GM12892 (cell line): ENCODE measurements at places on chromosomes 11 and 22.

DNA sequence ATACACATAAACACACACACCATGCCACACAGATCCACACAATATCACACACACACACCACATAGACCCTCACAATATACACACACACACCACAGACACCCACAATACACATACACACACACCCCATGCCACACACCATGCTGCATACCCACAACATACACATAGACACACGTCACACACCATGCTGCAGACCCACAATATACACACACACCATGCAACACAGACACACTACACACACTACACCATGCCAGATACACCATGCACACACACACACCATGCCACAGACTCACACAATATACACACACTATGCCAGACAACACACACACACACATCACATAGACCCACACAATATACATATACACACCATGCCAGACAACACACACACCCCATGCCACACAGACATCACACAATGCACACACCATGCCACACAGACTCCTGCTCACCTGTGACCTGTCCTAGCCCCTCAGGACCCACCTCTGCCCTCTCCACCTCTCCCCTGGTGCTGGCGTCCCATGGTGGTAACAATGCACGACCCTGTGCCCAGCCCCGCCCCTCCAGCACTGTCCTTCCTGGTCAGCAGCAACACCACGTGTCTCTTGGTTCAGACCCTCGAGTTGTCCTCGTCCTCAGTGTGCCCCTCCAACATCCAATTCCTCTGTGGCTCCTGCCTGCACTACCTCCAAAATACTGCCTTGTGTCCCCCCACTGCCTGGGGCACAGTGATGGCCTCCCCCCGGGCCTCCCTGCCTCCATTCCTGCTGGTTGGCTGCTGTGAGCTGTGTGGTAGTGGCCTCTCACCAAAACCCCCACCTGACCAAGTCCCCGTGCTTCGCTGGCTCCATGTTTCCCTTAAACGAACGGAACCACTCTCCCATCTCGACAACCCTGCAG, 23.7 kb upstream of the RFPL3 start:
- DNase-seq, result no peak

DNA sequence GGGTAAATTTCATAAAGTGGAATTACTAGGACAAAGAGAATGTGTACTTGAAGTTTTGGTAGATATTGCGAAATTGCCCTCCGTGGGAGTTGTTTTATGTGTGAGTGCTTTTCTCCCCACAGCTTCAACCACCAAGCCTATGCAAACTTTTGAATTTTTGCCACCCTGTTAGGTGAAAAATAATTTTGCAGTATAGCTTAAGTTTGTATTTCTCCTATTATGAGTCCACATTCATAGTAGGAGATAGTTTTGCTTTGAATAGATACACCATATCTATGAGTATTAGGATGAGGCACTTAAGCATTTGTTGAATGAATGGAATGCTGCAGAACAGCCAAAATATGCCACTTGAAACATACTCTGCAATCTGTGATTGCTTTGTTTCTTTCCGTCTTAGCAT, 43.6 kb downstream of the UVRAG start:
- DNase-seq, result no peak

DNA sequence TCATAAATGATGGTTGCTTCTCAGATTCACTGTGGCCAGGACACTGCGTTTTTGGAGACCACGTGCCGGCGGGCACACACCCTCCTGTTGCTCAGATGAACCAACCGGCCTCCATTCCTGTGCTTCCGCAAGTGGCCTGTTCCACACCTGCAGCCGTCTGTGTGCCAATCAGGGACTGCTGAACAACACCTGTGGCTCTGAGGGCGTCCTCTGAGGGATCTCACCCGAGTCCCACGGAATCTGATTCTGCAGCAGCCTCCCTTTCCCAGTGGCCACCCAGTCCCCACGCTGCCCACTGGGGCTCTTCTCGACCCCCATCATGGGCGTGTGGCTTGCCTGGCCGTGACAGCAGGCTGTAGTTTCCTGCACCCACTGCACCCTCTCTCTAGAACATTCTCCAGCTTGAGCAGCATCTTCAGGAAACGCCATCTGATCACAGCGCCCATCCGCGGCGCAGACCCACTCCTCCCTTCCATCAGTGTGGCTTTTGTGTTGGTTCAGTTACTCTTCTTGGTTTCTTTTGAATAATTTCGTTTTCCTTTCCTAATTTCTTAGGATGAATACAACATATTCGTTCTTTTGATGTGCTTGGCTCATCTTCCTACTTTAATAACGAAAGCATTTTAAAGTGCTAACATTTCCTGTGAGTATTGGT, 100.3 kb upstream of the SLC22A12 start:
- DNase-seq, result no peak

DNA sequence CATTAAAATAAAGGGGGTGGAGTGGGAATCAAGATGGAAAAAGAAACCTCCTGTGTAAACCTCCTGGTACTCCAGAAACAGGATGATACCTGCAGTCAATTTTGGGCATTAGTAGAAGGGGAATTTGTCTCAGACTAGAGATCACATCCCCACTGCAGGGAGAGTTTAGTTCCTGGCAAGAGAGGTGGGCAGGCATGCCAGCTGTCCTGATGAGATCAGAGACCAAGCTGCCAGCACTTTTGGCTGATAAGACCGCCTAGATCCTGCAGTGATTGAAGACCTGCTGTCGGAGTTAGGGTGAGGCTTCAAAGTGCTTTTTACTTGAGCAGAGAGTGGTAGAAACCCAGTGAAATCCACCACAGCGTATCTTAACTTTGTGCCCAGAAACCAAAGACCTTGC, 29.7 kb upstream of the NELL1 start:
- DNase-seq, result no peak

- DNase-seq, result no peak
These were observed 21.5 kb upstream of the CBX7 start for GRCh38 chr22:39173787-39174497.

DNA sequence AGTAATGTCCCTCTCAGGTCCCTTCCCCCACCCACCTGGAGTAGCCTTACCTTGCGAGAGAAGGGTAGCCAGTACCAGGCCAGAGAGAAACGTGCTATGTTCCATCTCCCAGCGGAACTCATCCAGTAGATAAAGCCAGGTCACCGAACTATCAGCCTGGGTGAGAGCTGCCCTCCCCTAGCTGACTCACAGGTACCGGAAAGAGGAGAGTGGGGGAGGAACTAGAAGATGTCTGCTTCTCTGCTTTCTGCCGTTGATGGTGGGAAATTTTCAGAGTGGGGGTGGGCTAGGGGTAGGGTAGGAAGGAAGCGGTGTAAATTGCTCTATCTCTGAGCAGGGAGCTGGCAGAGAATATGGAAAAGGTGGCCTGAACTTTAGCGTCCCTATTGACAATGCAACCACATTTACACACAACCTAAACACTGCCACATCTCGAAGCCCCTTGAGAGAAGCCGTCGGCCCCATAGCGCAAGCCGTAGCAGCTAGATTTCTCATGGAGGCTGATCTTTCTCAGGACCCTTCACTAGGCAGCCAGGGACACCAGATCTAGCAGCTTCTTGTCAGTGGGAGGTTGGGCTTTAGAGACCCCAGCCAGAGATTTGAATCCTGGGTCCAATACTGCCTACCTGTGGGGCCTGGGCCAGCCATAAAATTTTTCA, at the start of gene CD3D:
Gene CD3D, minus strand, starts transcription at position 203 of the 659 bp plus-strand sequence. Its CDS starts 98 bp downstream, at position 105.
- DNase-seq, result no peak

- peak; percentile 58 for DNase-seq
These were observed 4.1 kb downstream of the LRRC32 start for GRCh38 chr11:76666408-76666807.

- DNase-seq, result no peak
These were observed 3.1 kb downstream of the PIM3 start for GRCh38 chr22:49963647-49964026.

DNA sequence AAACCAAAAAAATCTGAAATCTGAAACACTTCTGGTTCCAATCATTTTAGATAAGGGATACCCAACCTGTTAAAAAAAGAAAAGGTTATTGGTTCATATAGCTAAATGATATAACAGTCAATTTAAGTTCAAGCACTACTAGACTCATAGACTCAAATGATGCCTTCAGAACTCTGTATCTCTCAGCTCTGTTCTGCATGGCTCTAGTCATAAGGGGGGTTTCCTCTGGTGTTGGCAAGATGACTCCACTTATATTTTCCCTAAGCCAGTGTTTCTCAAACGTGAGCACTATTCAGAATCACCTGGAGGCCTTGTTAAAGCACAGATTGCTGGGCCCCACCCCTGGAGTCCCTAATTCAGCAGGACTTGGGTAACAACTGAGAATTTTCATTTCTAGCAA, 11.5 kb upstream of the RRAS2 start:
- no peak for DNase-seq

DNA sequence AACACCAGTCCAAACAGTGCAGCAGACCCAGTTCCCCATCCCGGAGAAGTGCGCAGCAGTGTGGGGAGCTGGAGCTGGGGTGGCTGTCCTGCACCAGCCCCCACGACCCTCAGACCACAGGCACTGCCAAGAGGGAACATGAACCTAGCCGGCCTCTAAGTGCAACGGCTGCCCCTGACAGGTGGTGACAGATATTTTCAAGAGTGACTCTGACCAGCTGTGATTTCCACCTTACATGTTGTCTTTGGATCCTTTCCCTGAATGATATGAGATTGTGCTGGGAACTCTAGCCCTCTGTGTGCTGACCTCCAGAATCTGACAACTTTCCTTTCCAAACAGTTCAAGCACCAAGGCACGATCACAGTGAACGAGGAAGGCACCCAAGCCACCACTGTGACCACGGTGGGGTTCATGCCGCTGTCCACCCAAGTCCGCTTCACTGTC, 12.6 kb downstream of the SERPIND1 start:
- no peak for DNase-seq

GRCh38 chr11:134063991-134064747, 4.7 kb upstream of the JAM3 start:
- no peak for DNase-seq

DNA sequence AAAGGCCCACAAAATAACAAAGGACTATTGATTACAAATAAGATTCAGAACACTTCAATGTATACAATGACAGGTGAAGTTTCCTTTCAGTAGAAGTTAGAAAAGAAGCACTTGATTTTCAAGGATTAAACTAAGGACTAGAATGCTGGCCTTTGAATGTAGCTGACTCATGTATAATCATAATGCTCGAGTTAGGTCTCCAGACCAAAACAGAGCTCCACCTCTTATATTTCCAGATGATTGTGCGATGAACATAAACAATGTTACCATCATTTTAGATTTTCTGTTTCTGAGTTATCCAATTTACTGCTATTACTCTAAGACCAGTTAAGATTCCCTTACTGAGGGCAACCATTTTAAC, 40.4 kb upstream of the RAPSN start:
- DNase-seq, result no peak

GRCh38 chr11:1116666-1117390, 40.9 kb upstream of the MUC5AC start:
- DNase-seq, result no peak

DNA sequence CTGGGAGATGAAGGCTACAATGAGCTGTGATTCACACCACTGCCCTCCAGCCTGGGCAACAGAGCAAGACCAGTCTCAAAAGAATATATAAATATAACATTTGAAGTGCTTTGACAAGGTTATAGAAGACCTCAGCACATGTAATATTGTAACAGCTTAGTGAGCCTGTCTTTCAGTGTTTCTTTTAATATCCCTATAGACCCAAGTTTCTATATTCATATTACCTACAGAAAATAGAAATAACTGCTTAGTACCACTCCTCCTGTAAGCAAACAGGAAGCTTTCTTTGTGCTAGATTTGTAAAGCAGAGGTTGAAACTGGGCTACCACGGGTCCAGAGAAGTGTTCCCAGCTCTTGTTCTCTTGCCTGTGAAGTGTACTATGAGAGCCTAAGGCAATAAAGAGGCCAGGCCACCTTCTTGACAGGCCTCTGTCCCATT, 68.2 kb downstream of the PPP2R1B start:
- DNase-seq, result no peak

DNA sequence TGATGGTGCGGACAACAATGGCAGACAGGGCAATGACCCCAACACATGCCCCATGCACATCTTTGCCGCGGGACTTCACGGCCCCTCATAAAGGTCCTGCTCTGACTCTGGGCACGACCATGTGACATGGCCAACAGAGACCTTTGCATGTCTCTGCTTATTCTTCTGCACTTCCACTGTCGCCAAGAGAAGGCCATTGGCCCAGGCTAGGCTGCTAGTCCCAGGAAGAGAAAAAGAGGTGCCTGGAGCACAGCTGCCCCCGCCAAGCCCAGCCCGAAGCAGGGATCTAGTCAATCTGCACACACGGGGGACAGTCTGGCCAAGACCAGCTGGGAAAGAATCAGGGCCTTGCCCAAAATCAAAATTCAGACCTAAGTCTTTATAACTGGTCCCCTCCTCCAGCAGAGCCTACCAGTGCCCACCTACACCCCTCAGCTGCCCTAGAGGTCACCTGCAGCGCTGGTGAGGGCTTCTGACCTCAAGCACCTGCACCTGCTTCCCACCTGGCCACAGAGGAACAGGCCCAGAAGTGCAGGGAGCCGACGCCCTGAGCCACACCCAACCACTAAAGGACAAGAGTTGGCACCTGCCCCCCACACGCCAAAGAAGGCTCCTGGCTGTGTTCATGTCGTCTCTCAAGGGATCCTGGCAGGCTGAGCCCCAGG, 8.1 kb downstream of the SULT4A1 start:
- DNase-seq, result no peak

GRCh38 chr11:7759010-7759409, 37.7 kb downstream of the OR5P2 start:
- DNase-seq, result peak; percentile 2

DNA sequence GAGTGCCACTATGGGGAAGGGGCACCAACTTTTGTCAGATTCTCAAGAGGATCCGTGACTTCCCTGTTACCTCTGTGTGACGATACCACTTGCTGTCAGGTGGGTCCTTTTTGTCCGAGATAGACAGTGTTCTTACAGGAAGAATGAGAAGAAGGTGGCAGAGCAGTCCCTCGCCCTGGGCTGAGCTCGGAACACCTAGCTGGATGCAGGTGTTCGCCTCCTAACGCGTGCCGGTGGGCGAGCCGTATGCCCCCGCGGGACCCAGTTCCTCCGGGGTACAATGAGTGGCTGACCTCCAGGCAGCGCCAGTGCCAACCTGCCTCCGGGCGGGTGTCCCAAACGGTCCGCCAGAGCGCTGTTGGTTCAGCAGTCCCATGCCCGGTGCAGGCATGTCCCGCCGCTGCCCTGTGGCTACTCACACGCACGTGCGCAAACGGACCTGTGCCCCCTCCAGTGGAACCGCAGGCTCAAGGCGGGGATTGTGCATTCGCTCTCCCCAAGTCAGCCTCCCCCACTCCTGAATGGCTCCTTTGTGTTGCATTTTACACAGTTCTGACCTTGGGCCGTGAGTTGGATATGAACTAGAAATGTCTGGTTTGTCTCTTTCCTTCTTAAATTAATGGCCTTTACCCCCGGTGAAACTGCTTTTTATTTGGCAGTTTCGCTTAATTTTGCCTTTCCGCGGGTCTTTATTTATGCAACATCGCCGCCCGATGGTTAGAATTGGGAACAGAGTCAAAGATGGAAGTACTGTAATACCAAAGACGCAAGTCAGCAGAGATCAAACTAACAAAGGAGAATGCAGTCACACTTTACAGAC, 1.1 kb upstream of the ABTB2 start:
- DNase-seq, result peak; percentile 32
